ENCODE measurements at places on chromosomes 13 and 19. TPM values are rescaled to one million over a fixed set of nuclear protein-coding genes. Genes with fewer than 3 reads are reported as not detected.

- DNase-seq = peak; percentile 56
Observed at GRCh38 chr19:28420811-28421550, 792.0 kb downstream of the UQCRFS1 start.

GRCh38 chr19:33703438-33703750, 81.6 kb downstream of the CHST8 start:
- no peak for DNase-seq

- no peak for DNase-seq
Observed at GRCh38 chr13:94800423-94800822, 88.1 kb upstream of the SOX21 start.

- DNase-seq = peak; percentile 33
Observed at GRCh38 chr19:42028304-42029216, 34.5 kb upstream of the ATP1A3 start.

DNA sequence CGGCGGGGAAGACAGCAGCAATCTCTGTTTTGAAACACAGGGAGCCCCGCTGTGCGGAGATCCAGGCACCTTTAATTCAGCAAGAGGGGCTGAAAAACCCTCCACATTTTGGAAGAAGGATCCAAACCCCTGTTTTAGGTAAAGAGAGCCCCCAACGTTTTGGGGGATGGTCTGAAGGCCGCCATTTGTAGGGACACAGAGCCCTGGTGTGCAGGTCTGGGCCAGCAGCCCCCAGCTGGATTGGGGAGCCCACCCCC, 3.5 kb upstream of the HOOK2 start:
- no peak for DNase-seq

IGFL2 gene
- not detected for total RNA-seq

FCGBP gene
- total RNA-seq = 0.26 TPM

SYNE4 gene
- total RNA-seq = not detected

P2RY11 gene
- 6.6 TPM for total RNA-seq
